ENCODE measurements at places on chromosomes 7 and 10.

DNA sequence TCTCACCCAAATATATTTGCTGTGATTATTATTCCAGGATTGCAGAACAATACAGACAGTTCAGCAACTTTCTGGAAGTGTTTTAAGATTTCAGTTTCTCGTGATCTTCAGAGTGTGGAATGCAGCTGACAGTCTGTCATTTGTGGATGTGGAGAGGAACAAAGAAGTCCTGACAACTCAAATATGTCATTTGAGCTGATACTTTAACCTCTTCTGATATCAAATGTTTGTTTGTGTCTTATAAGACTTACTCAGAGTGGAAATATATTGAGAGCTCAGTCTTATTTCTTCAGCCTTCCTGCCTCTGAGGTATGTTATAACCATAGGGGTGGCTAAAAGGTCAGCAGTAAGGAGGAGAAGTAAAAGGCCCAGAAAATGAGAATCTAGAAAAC is 96.4 kb downstream of the OSBPL3 start:
- DNase-seq, result no peak

GRCh38 chr7:4729266-4729665 is 46.2 kb upstream of the AP5Z1 start:
- no peak for DNase-seq

DNA sequence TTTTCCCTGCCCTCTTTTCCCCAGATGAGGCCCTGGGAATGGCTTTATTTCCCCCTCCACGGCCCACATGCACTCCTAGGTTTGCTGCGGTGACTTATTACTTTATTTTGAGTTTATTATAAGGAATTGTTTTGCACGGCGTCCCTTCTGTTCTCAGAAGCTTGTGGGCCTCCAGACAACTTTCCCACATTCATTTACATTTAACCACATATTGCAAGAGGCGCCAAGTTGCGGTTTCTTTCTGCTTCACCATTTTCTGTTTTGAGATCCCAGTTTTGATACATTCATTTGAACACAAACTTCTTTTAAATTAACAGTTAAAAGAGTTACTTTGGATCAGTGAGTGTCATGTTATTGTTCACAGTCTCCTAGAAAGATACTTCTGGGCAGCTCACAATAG is 532.5 kb upstream of the MGMT start:
- DNase-seq, result no peak

- DNase-seq, result no peak
Observed at GRCh38 chr7:148699782-148700629, 1.3 kb downstream of the CUL1 start.

- no peak for DNase-seq
Observed at GRCh38 chr7:94594882-94595281, 61.1 kb downstream of the SGCE start.

- DNase-seq, result no peak
Observed at GRCh38 chr10:77800320-77800719, 126.2 kb downstream of the DLG5 start.

DNA sequence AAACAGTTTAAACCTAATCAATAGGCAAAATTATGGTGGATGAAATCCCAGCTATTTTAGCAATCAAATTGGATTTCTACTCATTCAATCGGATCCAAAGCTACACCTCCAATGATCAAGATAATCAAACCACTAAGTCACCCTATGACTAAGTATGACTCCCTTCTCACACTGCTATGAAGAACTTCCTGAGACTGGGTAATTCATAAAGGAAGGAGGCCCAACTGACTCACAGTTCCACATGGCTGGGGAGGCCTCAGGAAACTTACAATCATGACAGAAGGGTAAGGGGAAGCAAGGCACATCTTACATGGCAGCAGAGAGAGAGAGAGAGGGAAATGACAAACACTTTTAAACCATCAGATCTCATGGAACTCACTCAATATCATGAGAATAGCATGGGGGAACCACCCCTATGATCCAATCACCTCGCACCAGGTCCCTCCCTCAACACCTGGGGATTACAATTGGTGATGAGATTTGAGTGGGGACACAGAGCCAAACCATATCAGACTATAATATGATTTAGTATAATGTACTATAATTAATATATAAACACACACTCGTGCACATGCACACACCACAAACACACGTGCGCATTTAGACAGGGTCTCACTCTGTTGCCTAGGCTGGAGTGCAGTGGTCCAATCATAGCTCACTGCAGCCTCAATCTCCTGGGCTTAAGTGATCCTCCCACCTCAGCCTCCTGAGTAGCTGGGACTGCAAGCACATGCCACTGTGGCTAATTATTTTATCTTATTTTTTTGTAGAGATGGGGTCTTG is 213.6 kb upstream of the FOXK1 start:
- no peak for DNase-seq
